A549 treated with Mapracorat at 1 μM for 4 hours (cell line): ENCODE measurements at places on chromosomes 7 and 10. TPM values are rescaled to one million over a fixed set of nuclear protein-coding genes. Genes with fewer than 3 reads are reported as not detected.

Gene HOXA2
- 0.66 to 0.89 TPM (median 0.83 TPM) in 5 replicates for total RNA-seq

Gene UBE2D1
- total RNA-seq, result 12.4 to 18.5 TPM (median 16.1 TPM) in 5 replicates

Gene MRLN
- not detected in 5 replicates for total RNA-seq

Gene TAC1
- total RNA-seq, result 0.33 TPM in 1 of 5 replicates, not detected in the others
